Activated naive CD8-positive, alpha-beta T cell treated with anti-CD3 and anti-CD28 coated beads, Interleukin-2, amount 50 U/mL, for 16 hours (primary cell): ENCODE measurements at places on chromosomes 7 and 10.

DNA sequence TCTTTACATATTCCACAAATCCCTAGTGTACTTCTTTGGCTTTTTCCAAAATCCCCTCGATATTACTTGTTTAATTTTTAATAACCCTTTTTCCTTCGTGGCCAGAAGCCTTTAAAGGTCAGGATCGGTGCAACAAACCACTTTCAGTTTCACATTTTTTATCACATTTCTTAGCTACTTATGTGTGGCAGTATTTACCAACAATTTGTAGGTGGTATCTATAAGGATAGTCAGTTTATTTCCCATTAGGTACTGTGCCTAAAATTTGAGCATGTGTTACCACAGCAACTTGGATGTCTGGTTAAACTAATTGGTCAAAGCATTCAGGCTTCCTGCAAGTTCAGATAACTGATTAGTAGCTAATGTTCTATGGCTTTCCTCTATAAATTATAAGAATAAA is 104.9 kb downstream of the CDK14 start:
- DNase-seq, result no peak

- DNase-seq, result no peak
Measured at GRCh38 chr7:34117573-34117972, 212.2 kb downstream of the BMPER start.

DNA sequence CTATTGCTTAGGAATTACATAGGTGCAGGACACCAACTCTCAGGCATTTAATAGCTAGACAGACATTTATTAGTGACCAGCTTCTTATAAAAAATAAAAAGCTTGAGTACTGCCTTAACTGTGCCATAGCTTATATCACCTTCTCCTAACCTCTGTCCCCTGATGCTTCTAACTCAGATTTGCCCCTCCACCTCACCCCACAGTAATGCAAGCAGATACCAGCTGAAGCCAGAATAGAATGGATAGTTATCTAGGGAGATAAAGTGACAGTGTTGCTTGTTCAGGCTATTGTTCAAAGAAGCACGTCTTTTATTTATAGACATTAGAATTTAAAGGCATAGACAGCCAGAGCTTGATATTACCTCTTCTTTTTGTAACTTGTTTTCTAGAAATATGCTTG is 99.6 kb upstream of the GLCCI1 start:
- DNase-seq, result no peak

- DNase-seq, result no peak
Measured at GRCh38 chr7:131080754-131081153, 246.9 kb upstream of the MKLN1 start.

DNA sequence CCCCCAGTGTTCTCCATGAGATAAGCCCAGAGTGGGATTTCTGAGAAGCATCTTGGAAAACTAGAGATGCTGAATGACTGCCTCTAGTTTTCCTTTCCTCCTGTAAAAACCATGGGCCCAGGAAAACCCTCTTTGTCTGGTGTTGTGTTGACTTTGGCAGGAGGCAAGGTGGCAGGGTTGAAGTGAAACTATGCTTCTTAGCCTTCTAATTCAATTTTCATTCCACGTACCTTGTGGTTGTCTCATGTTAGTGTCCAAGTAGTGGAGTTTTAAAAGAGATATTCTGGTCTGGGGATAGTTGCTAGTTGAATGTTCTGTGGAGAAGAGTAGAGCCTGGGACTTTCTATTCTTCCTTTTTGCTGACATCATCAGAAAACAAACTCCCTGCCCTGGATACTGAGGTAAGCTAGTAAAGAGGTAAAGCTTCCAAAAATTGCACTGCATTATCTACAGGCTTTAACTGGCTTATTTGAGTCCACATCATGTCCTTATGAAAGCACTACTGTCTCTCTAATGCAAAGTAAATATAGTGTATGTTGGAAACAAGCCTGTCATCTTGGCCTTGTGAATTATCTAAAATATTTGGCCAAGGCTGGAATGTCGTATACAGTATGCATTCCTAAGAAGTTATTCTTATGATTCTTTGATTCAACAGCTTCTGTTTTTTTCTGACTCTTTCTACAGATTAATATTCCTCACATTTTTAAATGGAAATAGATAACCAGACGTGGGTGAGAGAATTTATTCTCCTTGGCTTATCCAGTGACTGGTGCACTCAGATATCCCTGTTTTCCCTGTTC is at the start of gene OR2F2:
OR2F2 (plus strand) TSS at position 708 of the 800 bp plus-strand sequence; CDS start at position 708, 0 bp downstream.
- DNase-seq, result no peak

DNA sequence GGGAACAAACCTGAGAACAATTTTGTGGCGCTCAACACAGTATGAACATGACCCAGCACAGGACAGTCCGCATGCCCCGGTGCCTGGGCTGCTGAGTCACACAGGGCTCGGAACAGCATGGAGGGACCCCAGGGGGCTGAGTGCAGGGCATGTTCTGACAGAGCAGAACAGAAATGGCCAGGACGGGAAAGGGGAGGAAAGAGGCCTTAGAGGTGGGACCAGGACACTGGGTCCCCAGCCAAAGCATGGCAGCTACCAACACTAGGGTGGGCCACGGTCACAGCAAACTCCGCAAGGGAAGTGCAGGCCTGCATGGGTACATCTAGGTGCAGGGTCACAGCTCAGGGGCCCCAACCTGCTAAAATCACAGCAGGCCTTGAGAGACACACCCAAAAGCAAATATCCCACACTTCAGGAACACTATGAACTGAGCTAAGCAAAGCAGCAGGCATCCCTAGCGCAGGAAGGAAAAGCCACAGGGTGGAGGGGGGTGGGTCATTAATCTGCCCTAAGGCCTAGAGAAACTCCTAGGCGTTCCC is 5.6 kb downstream of the IMPDH1 start:
- DNase-seq, result no peak

GRCh38 chr7:132495936-132496335 is 80.3 kb downstream of the PLXNA4 start:
- no peak for DNase-seq

DNA sequence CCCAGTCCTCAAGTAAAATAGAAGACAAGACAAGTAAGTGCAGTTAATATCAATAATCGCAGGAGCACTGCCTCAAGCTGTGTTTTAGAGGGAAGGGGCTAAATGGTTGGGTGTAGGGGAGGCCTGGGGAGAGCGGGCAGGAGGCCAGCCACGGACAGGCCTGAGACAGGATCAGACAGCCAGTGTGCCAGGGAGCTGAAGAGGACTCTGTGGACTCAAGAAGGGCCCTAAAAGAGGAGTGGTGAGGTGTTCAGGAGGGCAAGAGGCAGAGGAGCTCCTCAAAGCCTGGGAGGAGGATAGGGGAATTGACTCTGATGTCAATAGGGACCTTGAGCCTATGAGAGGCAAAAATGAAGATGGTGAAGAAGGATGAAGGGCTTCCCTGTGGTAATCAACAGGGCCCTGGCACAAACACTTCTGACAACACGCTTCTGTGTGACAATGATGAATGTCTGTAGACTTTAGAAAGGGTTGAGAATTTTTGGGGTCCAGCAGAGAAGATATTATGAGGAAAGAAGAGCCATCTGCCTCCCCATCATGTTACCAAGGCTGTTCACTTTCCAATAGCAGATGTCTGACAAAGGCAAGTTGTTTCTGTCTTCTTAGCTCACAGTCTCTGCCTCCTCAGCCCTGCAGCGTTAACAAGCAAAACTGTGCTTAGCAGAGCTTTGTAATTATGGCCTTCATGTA is 2.4 kb upstream of the PTPRE start:
- DNase-seq, result no peak

DNA sequence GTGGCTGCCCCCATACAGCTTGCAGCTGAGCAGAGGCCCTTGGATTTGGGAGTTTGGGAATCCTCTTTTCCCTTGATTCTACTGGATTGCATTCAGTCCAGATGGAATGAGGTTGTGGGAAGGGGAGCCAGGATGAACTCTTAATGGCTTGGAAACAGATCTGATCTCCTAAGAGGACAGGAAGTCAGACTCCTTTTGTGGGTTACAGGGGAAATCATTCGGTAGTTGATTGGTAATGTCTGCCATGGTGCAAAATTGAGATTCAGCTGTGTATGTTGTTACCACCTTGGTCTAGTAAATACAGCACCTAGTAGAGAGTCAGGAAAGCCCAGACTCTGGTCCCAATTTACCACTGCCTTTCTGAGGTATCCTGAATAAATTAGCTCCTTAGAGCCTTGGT is 144.2 kb upstream of the TNRC18 start:
- no peak for DNase-seq

GRCh38 chr10:8026349-8027259 is 27.9 kb upstream of the GATA3 start:
- no peak for DNase-seq

DNA sequence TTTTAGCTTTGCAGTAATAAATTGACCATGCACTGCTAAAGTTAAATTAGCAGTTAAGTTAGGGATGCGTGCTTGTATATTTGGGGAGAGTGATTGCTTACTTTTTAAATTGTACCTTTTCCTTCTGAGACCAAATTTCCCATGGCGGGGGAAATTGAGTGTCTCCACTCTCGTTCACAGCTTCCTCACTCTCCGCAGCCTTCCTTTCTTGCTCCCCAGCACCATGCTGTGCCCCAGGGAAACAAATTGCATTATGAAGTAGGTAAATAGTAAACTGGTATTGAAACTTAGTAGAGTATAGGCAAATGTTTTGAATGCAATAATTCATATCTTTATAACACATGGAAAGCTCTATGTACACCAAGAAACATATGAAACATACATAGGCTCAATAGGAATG is 85.4 kb downstream of the MALRD1 start:
- no peak for DNase-seq

DNA sequence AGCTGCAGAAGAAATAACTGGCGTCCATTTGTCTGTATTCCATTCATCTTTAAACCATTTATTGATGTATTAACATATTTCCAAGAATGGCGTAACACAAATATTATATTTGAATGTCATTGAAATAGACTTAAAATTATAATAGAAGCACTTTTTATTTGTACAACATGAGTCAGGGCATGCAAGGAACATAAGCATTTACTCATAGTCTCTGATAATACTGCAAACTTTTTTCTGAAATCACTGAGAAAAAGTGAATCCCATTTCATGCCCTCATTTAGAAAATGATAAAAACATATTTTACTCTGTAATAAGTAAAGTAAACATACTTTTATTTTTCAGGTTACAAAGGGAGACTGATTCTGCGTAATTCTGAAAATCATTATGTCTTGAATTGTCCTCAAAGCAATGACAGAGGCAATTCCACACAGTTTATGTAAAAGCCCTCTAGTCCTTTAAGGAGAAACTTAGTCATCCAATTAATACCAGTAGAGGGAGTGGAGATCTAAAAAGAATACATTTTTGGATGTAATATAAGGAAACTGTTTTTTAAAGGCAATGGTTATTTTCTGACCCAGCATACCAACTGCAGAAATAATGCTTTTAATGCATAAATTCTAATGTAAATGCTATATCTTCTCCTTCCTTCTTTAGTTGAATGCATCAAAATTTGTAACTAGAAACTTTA is 58.1 kb downstream of the AGMO start:
- no peak for DNase-seq

GRCh38 chr10:95741807-95742467 is 14.0 kb upstream of the ENTPD1 start:
- no peak for DNase-seq

- DNase-seq, result no peak
Measured at GRCh38 chr7:68258609-68259008, 1262.0 kb downstream of the TYW1 start.

DNA sequence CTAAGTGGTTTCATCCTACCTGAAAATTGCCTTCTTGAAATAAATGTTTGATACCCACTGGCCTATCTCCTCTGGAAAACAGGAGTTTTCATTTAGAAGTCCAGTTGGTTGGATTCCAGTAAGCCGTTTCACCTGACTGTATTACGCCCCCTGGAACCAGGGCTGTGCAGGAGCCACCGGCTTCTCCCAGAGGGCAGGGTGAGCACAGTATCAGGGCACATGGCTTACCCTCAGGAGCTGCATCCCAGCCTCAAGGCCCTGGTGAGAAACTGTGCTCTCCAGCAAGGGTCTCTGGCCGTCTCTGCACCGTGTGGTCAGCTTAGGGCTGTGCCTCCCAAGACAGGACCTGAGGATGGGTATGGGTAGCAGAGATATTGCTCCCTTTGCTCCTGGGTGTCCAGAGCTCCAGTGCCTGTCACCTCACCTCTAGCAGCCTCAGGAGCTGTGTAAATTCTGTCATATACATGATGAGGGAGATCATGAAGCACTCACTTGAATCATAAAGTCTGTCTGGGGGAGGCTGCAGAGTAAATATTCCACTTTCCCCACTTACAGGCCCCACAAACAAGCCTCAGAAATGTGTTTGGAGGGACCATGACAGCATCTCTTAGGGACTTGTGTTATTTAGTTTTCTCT is 109.6 kb upstream of the SAMD8 start:
- no peak for DNase-seq

GRCh38 chr10:13669182-13669855 is 82.6 kb downstream of the PRPF18 start:
- no peak for DNase-seq

DNA sequence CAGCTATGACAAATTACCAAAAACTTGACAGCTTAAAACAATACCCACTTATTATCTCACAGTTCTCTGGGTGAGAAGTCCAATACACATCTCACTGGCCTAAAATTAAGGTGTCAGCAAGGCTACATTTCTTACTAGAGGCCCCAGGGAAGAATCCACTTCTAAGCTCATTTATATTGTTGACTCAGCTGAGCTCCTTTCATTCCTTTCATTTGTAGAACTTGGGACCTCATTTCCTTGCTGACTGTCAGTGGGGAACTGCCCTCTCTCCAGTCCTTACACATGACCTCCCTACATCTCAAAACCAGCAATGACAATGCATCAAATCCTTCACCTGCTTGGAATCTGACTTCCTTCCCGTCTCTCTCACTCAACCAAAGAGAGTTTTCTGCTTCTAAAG is 240.3 kb downstream of the IPMK start:
- DNase-seq, result no peak

DNA sequence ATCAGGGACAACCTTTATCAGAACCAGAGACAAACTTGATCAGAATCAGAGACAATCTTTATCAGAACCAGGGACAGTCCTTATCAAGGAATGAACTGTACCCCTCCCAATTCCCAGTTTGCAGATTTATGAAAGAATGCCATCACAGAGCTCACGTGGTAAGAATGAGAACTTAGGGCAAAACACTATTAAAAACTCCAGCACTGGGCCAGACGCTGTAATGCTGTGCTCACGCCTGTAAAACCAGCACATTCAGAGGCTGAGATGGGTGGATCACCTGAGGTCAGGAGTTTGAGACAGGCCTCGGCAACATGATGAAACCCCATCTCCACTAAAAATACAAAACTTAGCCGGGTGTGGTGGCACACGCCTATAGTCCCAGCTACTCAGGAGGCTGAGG is 85.1 kb upstream of the TNRC18 start:
- no peak for DNase-seq
